T-helper 22 cell (primary cell): ENCODE measurements at places on chromosomes 11 and 22.

GRCh38 chr11:33067294-33067693, 27.9 kb downstream of the TCP11L1 start:
- DNase-seq = no peak

- DNase-seq = peak; percentile 39
These were observed 618 bp downstream of the MTA2 start for GRCh38 chr11:62601122-62601371.

GRCh38 chr11:114137838-114138237, 78.3 kb downstream of the ZBTB16 start:
- DNase-seq = no peak

DNA sequence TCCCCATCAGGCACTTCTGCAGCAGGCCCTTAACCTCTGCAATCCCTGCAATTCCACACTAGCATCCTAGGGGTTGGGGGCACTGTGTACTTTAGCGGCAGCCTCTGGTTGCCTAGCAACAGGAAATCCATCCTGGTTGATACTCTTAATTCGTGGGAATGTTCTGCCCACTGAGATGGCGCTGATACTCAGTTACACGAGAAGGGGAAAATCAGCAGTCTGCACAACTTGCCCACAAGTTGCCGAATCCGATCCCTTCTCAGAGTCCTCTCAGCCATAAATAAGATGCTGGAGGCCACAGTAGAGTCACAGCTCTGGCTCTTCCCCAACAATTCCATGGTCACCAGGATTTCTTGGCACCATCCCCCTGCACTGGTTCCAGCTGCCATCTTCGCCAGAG, 57.6 kb upstream of the CRYBB3 start:
- no peak for DNase-seq

GRCh38 chr11:94504689-94505293, 7.5 kb upstream of the C11orf97 start:
- no peak for DNase-seq

- no peak for DNase-seq
These were observed 165.0 kb downstream of the GRIA4 start for GRCh38 chr11:105774899-105775298.

DNA sequence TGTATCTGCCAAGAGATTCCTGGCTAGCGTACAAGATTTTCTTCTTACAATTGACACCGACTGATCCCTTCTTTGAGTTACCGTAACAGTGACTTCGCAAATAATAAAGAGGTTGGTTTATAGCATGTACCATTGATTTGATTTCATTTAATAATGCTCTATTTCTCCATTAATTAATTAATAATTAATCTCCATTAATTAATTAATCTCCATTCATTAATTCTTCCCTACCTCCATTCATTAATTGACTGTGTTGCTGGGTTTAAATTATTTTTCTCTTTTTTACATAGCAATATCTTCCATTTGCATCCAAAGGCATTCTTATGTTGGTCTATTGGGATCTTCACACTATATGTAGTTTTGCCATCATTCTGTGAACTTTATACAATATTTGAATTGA, 21.0 kb downstream of the OR5AS1 start:
- DNase-seq = no peak

GRCh38 chr22:19753090-19753842, 7.3 kb upstream of the TBX1 start:
- no peak for DNase-seq

GRCh38 chr11:57047610-57048009, 58.9 kb downstream of the OR5AK2 start:
- no peak for DNase-seq

DNA sequence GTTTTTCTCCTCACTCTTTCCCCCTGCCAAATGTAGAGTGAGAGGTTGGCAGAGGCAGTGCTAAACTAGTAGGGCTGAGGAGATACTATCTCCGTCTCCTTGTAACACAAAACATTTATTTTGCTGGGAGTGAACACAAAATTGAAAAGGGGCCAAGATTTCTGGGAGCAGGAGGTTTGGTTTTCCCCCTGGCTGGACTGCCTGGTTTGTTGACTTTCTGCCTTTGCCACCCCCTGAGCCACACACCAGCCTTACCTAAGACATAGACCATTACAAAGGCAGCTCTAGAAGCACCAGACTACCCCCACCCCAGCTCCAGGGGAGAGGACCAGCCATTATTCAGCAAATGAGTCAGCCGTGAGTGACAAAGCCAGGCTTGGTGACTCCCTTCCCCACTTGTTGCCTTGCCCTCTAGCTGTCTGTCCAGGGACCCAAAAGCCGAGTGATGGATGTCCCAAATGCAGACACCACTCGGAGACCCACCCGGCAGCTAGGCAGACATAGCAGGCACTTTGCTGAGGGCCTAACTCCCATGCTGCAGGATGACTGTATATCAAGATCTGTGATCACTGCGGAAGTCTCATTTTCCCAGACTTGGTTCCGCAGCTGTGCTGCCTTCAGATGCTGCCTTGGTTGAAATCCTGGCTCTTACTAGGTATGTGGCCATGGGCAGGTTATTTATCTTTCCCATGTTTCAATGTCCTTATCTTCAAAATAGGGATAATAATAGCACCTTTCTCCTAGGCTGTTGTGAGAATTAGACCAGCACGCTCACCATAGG, 17.7 kb upstream of the CDON start:
- DNase-seq = no peak

- no peak for DNase-seq
These were observed 28.3 kb upstream of the GRAMD4 start for GRCh38 chr22:46591930-46592329.

DNA sequence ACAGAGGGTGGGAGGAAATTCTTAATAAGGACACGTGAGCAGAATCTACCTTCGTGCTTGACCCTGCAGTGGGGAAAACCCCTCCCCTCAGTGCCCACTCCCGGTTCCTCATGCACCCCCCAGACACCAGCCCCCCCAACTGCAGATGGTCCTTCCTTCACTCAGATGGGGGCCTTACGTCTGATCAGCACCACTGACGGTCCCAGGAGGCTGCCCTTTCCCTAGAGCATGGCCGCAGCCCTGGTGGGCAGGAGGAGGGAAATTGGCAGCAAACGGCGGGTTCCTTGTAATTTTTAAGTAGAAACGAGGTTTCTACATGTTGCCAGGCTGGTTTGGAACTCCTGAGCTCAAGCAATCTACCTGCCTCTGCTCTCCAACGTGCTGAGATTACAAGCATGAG, 477.7 kb downstream of the TBC1D22A start:
- DNase-seq = no peak

- DNase-seq = no peak
These were observed 27.8 kb upstream of the ELFN2 start for GRCh38 chr22:37454857-37455686.

GRCh38 chr11:106087815-106088435, 10.5 kb downstream of the AASDHPPT start:
- no peak for DNase-seq

DNA sequence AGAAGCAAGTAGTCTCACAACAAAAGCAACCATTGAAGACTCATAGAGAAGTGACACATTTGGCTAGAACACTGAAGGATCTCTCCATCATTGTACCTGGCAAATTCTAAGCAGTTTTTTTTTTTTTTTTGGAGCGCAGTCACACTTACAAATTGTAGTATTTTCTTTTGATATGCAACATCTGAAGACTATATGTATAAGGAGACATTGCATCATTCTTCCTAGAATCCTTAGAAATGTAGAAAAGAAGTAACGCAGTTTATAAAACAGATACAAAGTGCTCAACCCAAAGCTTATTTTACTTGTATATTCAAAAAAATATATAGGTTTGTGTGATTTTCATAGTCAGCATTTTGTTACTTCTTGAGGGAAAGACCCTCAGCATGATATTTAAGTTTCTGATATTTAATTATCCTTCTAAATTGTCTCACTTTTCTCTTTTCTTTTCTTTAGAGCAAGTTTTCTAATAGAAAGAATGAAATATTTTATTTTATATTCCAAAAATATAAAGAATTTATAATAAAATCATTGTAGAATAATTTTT, 20.0 kb downstream of the KDM4D start:
- no peak for DNase-seq

GRCh38 chr11:35419184-35419829, at the start of gene SLC1A2:
Gene SLC1A2, minus strand, starts transcription at chr11:35419558. Its CDS starts 592 bp downstream, at chr11:35418966.
- no peak for DNase-seq

- no peak for DNase-seq
These were observed 165.0 kb downstream of the SOX6 start for GRCh38 chr11:16191212-16191867.

DNA sequence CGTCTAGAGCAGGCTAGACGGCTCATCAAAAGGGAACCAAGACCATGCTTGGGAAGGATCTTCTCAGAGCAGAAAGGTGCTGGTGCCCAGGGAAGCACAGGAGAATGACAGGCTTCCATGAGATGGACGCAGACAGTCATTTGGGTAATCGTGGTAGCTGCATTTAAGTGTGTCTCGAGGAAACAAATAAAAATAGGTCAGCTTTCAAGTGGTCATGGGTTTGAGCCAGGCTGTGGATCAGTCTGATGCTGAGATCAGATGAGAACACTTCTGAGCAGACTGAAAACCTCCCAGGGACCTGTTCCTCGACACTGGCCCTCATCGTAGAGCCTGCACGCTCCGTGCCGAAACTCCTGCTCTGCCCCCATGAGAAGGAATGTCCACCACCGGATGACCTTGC, 4.7 kb downstream of the CARS1 start:
- DNase-seq = no peak

GRCh38 chr11:5258543-5259262, 4.1 kb upstream of the HBG2 start:
- no peak for DNase-seq

GRCh38 chr11:30452114-30452513, 129.2 kb downstream of the ARL14EP start:
- no peak for DNase-seq

- DNase-seq = no peak
These were observed 6.7 kb upstream of the OOSP4A start for GRCh38 chr11:59957094-59957493.

DNA sequence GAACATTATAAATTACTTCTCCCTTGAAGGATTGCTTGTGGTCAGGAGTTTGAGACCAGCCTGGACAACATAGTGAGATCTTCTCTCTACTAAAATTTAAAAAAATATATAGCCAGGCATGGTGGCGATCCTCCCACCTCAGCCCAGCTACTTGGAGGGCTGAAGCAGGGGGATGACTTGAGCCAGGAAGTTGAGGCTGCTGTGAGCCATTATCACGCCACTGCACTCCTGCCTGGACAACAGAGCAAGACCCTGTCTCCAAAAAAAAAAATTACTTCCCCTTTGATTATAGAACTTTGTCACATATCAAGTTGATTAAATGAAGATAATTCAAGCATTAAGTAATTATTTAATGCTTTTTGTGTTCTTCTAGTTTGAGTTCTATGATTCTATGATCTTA, 65.1 kb upstream of the PRODH start:
- no peak for DNase-seq
